ENCODE measurements at places on chromosomes 7 and 10.

DNA sequence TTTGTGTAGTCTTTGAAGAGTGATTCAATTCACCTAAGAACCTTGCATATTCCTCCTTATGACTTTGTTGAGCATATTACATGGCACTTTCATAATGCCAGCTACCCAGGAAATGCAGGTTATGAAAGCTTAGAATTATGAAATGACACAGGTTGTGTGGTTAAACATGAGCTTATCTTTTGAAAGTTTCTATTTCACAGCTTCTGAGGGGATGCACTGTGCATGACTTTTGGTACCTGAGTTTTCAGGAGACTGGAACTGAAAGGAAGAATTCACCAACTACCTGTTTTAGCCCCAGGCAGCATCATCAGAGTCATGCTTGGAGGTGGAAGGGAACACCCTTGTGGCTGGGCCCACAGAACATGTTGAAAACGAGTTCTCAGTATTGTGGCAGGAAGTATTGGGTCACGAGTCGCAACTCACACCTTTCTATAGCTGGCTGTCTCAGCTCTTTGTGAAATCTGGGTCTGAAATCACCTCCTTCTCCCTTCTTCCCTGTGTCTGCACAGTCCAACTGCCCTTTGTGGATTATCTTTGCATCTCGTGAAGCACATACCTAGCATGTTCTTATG, 228.2 kb downstream of the PTEN start:
- peak; percentile 54 for DNase-seq

DNA sequence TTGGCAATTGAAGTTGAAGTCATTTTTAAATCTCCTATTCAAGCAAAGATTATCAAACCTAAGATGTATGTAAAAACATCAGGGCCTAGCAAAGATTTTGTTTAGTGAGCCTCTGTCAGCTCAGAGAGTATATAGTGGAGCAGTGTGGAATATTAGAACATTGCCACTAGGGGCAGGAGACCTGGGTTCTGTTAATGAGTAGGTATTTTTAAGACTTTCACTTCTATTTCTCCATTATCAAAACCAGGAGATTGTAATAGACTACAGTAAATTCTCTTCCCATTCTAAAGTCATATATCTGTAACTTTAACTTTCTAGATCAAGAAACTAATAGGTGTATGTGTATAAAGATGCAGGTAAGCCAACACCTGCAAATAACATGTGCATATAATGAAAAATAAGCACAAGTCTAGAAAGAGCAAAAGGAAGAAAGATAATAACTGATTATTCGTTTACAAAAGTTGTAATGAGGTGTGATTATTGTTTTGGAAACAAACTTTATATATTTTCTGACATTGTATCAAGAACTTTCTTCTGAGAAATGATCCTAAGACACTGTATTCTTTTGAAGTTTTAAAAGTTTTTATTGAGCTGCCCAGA, 64.4 kb downstream of the KCND2 start:
- peak; percentile 6 for DNase-seq

DNA sequence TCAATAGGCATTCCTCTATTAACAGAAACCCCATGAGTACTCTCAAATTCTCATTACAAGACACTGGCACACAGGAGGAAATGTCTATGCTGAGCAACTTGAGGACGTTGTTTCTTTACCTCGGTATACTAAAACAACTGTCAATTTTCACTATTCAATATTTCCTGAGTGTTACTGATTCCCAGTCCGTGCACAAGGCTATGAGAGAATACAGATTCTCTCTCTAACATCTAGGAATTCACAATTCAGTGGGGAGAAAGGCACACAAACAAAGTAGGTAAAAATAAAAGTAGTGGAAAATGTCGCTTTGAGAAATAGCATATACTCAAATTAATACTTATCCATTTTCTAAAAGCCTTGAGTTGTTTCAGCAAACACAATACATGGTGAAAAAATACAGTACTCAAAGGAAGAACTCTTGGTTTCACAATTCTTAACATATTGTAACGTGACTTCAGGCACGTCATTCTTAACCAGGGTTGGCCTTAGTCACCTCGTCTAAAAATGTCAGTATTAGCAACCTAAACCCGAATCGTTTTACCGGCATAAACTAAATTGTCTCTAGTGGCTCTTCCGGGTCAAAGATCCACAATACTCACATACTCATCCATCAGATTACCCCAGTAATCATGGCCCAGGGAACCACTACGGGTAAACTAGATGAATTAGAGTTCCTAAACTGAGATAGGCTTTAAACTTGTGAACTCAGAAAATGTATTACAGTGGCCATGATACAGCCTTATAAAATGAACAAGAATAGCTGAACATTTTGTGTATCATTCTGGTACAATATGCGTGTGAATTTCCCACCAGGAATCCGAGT, 1.5 kb downstream of the IPMK start:
- peak; percentile 5 for DNase-seq

GRCh38 chr10:131431533-131431932, 120.0 kb upstream of the TCERG1L start:
- no peak for DNase-seq

GRCh38 chr7:47266799-47267198, 315.1 kb downstream of the TNS3 start:
- DNase-seq: no peak

DNA sequence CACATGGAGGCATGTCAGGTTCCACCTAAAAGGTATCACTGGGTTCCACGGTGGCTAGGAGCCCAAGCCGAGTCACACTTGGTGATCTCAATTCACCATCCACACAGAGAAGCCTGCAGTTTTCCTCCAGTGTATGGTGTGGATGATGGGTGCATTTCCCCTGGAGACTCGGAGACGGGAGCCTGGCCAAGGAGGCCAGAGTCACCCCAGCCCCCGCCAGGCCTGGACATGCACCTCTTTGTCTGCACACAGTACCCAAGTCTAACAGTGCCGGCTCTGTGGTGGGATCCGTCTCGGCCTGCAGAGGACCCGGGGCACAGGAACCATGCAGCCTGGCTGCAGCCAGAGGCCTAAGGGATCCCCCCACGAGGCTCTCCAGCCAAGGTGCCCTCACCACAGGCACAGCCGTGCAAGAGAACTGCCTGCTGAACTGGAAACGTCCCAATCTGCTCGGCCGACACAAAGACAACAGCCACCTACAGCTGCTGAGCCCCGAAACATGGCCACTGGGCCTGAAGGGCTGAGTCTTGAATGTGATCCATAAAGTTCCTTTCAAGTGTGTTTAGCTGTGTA, 75.2 kb downstream of the DIP2C start:
- no peak for DNase-seq

DNA sequence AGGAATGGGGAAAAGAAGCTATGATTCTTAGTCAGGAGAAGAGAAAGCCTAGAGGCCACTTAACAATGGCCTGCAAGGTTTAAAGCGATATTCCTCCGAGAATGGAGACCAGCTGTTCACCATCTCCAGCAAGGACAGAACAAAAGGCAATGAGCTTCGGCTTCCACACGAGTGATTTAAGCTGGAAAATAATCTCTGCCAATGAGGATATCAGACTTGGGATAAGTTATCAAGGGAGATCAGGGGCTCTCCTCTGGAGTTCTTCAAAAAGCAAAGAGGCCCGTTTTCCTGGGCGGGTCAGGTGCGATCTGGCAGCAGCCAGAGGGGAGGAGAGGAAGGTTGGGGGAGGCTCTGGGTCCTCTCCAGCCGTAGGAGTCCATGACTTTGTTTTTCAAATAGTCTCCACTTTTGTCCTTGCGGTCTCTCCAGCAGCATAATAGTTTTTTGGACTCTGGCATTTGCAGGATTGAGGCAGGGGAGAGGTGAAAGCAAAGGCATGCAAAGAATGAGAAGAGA, 211.3 kb downstream of the SKIDA1 start:
- DNase-seq: no peak

DNA sequence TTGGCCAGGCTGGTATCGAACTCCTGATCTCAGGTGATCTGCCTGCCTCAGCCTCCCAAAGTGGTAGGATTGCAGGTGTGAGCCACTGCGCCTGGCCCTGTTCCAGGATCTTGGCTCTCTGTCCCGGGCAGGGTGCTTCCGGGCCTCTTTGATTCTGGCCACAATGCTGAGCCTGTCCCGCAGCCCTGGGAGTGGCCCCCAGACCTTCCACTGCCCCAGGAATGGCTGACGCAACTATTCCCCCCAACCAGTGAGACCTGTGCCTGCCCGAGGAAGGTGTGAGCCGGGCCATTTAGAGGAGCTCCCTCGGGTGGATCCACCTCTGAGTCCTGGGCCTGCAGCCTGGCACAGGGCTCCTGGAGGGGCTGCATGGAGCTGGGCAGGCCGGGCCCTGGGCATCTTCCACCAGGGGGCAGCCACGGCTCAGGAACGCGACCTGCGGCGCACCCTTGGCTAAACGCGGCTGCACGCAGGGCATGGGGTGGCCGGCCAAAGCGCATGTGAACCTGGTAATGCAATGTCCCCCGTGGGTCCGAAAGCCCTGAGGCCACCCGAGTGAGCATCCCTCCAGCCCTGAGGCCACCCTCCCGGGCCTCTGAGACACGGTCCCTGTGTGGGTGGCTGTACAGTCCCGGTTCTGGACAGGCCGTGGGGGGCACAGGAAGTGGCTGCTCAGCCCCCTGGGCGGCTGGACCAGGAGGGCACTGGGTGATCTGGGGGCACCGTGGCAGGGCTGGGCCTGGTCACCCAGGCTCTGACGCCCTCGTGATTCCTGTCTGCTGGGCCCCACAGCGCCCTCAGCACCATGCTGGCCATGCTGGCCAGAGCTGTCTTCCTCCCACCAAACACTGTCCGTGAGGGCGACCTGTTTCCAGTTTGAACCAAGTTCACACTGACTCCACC, 24.8 kb downstream of the GRIFIN start:
- DNase-seq: peak; percentile 88

GRCh38 chr7:22482503-22482902, 17.5 kb downstream of the STEAP1B start:
- DNase-seq: no peak

DNA sequence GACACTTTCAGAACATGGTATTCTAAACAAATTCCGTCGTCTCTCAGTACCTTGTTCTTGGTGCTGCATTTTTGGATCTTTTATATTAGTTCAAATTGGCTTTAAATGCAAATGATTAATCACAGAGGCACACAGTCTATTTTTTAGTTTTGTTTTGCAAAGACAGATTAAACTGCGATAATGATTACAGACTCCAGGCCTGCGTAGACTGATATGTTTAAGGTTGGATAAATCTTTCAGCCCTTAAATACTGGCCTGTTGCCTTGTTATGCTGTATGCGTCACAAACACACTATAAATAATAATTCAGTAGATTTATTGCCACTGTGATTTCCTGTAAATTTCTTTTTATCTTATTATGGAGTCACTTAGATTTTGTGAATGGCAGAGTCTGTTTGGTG, 19.3 kb downstream of the CACNB2 start:
- DNase-seq: no peak

DNA sequence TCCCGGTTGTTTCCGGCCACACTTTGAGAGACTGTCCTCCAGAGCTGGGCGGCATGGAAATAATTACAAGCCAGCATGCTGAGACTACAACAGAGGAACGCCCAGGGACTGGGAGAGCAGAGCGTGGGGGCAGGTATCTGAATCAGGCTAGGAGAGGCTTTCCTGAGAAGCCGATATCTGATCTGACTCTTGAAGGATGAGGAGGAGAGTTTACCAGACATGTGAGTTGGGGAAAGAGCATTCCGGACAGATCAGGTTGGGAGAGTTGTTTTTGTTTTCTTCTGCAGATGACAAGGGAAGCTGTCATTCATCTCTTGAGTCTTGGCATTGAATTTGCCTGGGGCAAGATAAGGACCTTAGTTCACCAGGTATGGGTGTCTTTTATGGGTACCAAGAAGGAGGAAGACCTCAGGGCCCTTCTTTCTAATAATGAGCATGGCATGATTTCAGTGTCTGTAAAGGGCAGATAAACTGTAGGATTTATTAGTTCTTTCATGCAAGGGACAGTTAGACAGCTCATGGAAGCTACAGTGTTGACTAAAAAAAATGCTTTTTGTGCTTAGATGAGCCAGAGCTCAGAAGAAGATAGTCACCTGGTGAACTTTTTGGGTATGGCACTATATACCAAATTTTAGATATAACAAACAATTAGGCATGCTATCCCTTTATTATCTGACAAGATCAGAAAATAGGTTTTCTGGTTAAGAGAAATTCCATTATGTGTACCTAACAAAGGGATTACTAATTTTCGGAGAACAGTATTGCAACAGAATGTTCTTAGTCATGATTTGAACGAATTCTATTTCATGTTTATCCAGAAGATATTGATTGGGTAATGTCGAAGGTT, 36.2 kb downstream of the WBP1L start:
- DNase-seq: no peak

DNA sequence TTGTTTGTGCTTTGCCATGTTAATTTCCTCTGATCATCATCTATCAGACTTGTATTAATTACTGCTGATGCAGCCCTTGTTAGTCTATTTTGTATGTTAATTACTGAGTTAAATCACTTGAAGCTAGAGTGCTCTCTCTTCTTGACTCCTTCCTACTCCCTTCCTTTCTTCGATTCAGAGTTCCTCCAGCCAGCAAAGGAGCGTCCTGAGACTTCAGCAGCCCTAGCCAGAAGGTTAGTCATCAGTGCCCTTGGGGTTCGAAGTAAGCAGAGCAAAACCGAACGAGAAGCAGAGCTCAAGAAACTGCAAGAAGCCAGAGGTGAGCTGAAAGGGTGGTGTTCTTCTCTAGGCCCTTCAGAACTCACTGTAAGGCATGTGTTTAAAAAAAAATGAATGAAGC, 32.1 kb downstream of the LOXL4 start:
- DNase-seq: no peak

DNA sequence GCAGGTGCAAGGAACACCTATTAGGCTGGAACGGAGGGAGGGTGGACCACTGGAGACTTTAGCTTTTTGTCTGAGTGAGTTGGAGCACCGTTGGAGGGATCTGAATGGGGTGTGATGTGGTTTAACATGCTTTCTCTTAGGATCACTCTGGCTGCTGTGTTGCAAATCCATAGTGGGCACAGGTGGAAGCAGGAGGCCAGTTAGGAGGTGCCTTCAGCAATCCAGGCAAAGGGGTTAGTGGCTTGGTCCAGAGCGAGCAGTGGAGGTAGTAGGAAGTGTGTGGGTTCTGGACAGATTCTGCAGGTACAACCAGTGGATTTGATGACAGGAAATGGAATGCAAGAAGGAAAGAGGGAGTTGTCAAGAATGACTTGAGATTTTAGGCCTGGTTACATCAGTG, 95.0 kb downstream of the MMRN2 start:
- no peak for DNase-seq

GRCh38 chr10:23047201-23048050, 48.0 kb upstream of the MSRB2 start:
- no peak for DNase-seq

- DNase-seq: no peak
These were observed 332.7 kb upstream of the MAGI2 start for GRCh38 chr7:79786187-79786586.

GRCh38 chr7:115417662-115418061, 495.8 kb downstream of the MDFIC start:
- DNase-seq: no peak

- DNase-seq: no peak
These were observed 251.0 kb downstream of the NSUN6 start for GRCh38 chr10:18400201-18400905.

All from germinal center (tissue), 1 donor.